ENCODE measurements at places on chromosomes 4 and X.

GRCh38 chr4:32002037-32002747, 1282.0 kb downstream of the PCDH7 start:
- DNase-seq = no peak

- no peak for DNase-seq
Measured at GRCh38 chrX:30649859-30650258, 3.4 kb upstream of the GK start.

- no peak for DNase-seq
Measured at GRCh38 chr4:56607926-56608325, 73.2 kb downstream of the HOPX start.

- no peak for DNase-seq
Measured at GRCh38 chr4:123127218-123127617, 204.8 kb upstream of the NUDT6 start.

DNA sequence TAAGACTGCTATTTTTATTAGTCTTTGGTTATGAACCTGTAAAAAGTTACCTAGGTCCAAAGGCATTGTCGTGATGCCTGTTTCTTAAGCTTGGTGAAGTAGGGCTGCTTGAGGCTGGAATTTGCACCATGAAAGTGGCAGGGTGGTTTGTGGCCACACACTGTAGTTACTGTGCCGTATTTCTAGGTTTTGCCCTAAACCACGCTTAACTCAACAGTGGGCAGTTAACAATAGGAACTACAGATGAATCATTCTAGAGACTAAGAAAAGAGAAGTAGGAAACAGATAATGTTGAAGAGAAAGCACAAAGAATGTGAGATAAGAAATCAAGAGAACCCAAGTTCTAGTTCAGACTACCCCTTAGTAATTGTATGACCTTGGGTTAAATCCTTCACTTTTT, 11.5 kb downstream of the ETNPPL start:
- no peak for DNase-seq

DNA sequence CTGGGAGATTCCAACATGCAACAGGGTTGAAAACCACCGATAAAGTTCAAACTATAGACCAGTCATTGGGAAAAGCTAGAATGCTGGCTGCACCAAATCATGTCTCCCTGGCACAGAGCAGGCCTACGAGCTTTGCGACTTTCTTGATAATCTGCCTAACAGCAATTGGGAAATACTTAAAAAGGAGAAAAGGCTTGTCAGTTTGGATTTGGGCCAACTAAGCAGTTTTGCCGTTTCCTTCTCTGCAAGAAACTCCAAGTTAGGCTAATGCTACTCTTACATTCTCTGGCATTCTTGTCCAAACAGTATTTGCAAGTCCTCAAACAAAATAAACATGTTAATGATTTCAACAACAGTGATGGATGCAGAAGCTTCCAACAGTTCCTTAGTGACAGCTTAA, 87.9 kb downstream of the PDK3 start:
- DNase-seq = no peak

DNA sequence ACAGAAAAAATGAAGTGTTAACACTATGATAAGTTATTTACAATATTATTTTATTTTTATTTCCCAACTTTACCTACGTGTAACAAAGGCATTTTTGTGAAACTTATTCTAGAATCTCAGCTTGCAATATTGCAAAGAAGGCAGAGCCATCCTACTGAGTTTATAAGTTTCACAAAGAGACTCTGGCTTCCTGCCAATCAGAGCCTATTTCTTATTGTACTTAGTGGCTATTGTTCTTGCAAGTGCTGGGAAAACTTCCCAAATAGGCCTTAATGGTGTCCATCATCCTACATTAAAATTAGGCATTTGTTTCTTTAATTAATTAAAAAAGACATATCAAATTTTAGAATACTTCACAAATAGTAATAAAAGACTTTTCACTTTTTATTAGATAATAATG, 233.2 kb downstream of the EPHA5 start:
- no peak for DNase-seq

DNA sequence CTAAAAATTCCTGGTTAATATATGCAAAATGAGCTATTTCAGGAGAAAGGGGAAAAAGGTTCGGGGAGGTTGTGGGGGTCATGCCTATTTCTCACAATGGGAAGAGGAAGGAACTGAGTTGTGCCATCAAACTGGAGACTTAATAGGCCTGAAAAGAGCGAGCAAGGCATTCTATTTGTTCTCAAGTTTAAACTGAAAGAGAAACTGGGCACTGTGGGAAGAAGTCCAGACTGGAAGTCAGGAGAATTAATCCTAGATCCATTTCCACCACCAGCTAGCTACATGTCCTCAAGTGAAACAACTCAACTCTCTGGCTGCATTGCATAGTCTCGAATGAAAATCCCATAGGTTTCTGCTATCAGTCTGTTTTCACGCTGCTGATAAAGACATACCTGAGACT, 50.6 kb downstream of the PPARGC1A start:
- no peak for DNase-seq

GRCh38 chr4:132026166-132026565, 1122.9 kb upstream of the PCDH10 start:
- no peak for DNase-seq

DNA sequence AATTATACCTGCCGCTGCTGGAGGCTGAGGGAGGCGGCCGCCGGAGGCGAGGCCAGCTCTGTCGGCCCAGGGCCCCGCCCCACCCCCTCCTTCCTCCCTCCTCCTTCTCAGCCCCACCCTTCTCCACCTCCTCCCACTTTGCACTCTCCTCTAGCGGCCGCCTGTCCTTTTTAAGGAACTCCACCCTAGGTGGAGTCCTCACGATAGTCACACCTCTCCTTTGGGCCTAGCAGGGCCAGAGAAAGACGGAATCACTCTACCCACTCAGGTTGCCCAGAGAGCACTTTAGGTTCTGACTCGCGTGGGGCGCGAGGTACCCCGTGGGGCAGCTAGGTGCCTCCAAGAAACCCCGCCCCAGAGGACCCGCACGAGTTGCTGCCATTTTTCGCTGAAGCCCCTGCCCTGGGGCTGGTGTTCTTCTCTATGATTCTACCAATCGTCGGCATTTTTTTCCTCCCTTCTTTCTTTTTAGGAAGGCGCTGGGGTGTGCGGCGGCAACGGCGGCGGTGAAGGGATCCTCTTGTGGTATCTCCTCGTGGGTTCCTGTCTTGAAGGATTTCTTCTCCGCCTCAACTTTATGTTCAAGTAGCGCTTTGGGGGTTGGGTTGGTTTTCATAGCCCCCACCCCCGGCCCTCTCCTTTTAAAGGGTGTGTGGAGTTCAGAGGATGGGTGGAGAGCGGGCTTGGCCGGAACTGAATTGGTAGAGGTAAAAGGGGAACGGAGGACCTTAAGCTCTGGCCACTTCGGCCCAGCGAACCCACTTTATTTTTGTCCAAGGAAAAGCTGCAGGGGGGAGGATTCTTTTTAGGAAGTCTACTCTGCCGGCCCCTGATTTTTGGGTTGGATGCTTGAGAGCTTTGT, at the start of gene KLF8:
KLF8 (plus strand) TSS at position 136 of the 862 bp plus-strand sequence. CDS start 979 bp downstream, outside the sequence.
- DNase-seq = no peak

- no peak for DNase-seq
Measured at GRCh38 chr4:33149658-33150524, 2429.7 kb downstream of the PCDH7 start.

DNA sequence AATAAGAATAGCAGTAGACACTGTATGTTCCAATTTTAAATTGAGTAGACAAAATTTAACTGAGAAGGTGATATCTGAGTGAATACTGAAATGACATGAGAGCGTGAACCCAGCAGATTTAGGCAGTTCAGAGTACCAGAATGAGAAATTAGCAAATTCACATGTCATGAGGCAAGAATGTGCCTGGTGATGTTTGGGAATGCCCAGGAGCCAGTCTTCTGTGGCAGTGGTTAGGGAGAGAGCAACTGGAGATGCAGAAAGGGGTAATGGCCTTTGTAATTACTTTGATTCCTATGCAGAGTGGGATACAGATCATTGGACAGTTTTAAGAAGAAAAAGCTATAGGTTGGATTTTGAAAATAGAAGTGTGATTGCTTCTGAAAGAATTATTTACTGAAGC, 621.9 kb downstream of the TECRL start:
- DNase-seq = no peak

DNA sequence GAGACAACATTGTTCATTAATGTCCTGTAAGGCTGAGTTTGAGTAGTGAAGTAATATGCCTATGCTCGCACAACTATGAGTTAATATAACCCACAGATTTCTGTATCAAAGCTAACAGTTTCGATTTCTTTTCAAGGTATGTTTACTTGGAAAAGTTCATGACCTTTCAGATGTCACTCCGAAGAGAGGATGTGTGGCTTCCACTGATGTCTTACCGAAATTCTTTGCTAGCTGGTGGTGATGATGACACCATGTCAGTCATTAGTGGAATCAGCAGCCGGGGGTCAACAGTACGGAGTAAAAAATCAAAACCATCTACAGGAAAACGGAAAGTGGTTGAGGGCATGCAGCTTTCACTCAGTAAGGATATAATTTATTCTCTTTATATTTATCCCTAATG, 124.9 kb downstream of the STAG2 start:
- no peak for DNase-seq

DNA sequence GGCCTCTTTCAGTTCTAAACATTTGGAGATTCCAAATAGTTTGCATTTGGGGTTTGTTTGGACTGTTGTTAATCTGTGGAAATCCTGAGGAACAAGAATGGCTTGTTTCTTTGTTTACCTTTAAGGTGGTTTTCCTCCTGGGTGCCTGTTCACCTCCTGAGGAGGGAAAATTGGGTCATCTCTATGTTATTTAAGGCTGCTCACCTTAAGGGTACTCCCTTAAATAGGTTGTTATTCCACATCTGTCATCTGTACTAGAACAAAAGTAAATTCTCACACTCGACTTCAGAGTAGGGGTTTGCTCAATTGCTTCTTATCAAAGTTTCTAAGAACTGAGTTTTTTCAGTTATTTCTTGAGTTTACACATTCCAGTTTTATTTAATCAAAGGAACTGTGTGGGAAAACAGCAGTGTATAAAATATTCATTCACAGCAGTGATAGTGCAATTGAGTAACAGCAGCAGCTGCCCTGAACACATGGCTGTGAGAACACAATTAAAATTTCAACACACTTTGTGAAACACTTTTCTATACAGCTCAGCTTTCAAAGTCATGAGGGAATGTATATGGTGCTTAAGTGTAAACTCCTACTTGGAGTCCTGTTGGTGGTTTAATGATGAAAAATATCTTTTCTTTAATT, 238.5 kb upstream of the PGRMC2 start:
- DNase-seq = no peak
